ENCODE measurements at places on chromosomes 5 and 9.

DNA sequence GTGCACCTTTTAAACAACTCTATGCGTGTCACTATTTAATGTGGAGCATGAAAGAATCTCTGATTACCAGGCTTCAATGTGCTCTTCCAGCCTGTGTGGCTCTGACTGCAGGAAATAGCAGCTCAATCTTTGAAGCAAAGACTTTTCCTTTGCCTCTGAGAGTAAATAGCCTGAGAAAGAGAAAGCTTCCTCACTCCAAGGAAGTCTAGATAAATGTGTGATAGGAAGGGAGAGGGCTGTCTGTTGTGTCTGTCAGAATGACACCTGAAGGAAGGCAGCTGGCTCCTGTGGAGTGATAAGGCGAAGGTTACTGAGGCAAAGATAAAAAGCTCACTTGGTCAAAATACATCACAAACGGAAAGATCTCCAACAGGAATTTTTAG, 205.3 kb upstream of the HAPLN1 start:
- no peak for DNase-seq

DNA sequence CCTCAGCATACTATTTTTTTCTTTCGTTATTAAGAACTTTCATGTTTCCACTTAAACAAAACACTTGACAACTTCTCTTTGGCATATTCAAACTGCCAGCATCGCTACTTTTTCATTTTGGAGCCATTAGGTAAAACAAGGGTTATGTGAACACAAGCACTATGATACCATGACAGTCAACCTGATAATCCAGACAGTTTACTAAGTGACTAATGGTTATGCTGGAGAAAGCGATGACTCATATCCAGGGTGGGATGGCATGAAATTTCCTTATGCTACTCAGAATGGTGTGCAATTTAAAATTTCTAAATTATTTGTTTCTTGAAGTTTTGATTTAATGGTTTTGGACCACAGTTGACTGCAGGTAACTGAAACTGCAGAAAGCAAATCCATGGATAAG, 29.9 kb upstream of the PRSS3 start:
- no peak for DNase-seq

DNA sequence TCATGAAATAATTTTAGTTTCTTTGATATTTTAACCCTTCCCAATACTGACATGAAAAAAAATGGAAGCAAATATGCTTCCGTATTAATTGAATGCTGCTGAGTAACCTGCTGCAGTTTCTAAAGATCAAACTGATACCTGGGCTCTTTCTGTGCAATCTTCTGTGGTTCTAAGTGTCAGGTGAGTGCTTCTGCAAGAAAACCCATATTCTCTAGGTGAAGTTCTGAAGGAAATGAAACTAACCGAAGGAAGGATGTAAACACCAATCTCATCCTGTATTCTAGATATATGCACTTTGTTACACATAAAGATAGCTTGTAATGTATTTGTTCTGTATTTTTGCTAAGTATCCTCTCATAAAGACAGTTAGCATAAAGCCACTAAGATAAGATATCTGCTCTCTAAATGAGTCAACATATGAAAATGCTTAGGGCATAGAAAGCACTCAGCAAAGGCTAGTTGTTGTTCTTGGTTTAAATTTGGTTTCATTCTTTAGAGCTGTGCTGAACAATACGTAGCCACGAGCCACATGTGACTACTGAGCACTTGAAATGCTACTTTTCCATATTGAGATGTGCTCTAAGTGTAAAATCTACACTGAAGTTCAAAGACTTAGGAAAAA, 52.0 kb downstream of the ITGA2 start:
- no peak for DNase-seq

DNA sequence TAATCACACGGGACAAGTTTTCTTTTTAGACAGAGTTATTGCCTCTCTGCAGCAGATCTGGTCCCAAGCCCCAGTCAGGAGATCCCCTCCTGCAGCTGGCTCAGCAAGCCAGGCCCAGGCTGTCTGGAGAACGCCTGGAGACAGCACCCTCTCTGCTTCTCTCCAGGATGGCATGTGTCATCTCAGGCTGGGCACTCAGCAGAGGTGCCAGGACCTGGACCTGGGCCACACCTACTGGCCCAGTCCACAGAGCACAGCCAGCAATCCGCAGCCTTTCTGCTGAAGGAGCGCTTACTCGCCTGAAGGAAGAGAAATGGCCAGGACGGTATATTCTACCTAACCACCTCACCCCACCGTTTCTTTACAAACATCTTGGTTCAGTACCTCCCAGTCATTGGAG, 4.7 kb upstream of the TBC1D9B start:
- no peak for DNase-seq

DNA sequence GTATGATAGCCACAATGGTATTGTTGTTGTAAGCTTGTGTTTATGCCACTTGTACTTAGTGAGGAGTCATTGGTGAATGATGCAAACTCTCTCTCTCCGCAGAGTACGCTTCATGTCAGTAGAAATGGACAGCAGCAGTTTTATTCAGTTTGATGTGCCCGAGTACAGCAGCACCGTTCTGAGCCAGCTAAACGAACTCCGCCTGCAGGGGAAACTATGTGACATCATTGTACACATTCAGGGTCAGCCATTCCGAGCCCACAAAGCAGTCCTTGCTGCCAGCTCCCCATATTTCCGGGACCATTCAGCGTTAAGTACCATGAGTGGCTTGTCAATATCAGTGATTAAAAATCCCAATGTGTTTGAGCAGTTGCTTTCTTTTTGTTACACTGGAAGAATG, 18.8 kb downstream of the ZBTB34 start:
- DNase-seq, result no peak

- DNase-seq, result no peak
Measured at GRCh38 chr5:163366757-163367156, 70.6 kb upstream of the CCNG1 start.
